Activated T-cell treated with anti-CD3 and anti-CD28 coated beads for 48 hours (primary cell): ENCODE measurements at places on chromosomes 13 and 19.

- no peak for DNase-seq
Observed at GRCh38 chr13:41054212-41054877, 7.0 kb upstream of the WBP4 start.

DNA sequence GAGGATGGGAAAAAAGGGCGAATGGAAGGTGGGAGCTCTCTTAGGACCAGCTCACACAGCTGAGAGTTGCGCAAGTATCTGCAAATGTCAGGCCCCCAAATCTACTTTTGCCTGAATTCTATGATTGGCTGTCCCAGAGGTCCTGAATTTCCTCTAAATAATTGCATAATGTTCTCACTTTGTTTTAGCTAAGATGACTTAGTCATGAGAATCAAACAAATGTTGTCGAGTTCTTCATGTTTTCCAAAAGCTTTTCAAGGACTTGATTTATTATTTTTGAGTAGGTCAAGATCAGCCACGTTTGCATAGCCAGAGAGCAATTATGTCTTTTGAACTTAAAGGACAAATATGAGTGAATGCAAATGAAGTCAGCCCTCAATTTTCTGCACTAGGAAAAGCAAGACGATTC is 246.6 kb upstream of the MAB21L1 start:
- DNase-seq, result no peak

- no peak for DNase-seq
Observed at GRCh38 chr13:42110410-42111155, 62.1 kb downstream of the DGKH start.

GRCh38 chr19:31641591-31641990 is 292.4 kb upstream of the TSHZ3 start:
- no peak for DNase-seq

- DNase-seq, result no peak
Observed at GRCh38 chr13:41034382-41034781, 15.3 kb upstream of the ELF1 start.

DNA sequence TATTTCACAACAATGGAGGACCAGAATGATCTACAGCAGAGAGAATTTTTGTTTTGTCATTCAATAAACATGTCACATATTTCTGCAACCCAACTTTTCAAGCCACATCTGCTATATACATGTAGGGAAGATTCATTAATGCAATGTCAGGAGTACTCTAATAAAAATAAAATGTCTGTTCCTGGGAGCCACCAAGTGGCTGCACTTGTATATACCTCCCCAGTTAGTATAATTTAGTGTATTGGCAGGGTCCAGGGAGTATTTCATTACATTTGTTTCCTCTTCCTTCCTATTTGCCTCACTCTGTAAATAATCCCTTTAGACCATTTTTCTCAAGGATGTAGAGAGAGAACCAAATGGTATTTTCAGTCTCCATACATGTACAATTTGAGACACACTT is 1169.0 kb downstream of the DIAPH3 start:
- DNase-seq, result no peak

DNA sequence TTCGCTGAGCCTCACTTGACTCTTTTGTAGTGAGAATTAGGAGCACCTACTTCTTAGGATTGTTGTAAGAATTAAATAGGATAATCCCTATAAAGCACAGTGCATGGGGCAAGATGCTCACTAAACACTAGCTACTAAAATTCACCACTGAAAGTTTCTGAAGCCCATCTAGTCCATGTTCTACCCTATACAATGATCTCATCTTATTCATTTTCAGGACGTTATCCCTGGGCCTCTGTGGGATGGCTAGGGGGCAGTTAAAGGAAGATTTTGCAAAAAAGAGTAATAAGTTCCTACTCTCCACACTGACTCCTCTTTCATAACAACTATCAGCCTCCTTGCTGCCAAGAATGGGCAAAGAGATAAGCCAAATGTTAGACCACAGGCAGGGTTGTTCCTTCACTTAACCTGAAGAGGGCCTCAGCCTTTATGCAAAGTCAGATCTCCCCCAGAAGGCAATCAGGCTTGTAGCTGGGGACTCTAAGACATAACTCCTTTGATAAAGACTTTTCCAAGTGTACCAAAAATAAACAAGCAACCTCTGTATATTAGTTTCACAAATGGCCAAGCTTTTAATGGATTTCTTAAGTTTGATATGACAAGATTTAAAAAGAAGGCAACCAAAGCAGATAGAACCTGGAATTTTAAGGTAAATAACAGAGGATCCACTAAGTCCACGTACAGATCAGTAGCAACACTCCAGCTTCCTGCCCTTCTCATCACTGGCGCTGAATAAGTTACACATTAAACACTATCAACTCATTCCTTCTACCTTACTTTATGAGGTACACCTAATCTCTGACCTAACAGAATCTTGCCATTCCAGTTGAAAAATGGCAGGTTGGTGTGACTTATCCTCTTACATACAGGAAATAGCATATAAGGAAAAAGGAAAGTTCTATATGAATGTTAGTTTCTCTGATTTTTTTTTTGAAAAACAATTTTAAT is 44.4 kb downstream of the ELF1 start:
- DNase-seq, result no peak
